Right cardiac atrium (tissue), 5 donors: ENCODE measurements at places on chromosomes 4 and X. TPM values are rescaled to one million over a fixed set of nuclear protein-coding genes. Genes with fewer than 3 reads are reported as not detected.

GRCh38 chr4:12122316-12122715, 693.6 kb upstream of the HS3ST1 start:
- no peak for DNase-seq

- no peak for DNase-seq
Observed at GRCh38 chr4:8735236-8736089, 136.2 kb downstream of the HMX1 start.

DNA sequence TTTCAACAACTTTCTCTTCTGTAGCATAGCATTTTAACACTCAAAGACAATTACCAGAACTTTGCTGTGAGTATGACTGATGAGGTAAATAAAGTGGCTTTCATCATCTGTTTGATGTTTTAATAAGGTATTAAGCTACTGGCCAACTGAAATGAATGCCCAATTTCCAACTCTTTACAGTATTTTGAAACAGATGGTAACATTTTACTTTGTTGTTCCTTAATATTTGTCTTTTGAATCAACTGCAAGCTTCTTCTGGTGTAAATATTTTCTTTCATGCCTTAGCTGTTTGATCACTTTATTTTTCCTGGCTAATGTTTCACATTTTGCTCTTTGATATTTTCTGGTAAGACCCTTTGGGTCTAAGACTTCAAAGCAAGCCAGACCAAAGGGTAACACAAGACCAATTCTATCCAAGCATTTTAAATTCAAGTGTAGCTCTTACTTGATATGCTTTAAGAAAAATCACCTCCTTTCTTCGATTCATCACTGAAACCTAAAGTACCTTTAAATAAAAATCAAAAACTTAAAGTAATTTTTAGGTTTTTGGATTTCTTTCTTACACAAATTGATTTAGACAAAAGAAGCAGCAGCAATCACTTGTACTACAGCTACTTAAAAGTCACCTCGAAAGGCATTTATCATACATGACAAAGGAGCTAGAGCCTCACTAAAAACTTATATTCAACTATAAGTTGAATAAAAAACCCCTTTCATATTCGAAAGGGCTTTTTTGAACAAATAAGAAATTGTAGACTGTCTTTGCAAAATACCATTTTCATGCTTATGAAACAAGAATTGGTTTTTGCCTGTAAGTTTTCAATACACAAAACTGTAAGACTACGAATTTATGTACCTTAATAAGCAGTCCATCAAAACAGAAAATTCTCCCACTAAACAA, 57.6 kb downstream of the TBCK start:
- no peak for DNase-seq

DNA sequence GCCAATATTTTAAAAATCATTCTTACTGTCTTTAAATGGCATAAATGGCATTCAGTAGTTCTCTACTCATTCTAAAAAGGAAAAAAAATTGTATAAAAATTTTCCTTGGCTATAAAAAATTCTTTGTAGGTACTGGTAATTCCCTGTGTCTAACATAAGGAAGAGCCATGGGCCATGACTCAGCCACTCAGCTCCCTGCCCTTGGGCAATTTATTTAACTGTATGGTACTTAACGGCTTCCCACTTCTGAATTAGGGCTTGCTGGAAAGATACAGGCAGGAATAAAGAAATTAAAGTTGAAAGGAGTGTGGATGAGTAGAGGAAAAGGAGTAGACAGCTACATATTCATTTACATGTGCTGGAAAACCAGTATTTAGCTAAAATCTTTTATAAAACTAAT, 30.6 kb downstream of the ABHD18 start:
- DNase-seq = no peak

GRCh38 chr4:61531188-61531587, 331.1 kb downstream of the ADGRL3 start:
- DNase-seq = no peak

GRCh38 chr4:100736641-100737451, 219.0 kb upstream of the EMCN start:
- DNase-seq = no peak

The TMPRSS11D gene
- not detected for total RNA-seq

The COL25A1 gene
- 0.31 TPM for total RNA-seq

GRCh38 chr4:173088144-173088543, 80.5 kb upstream of the GALNT7 start:
- no peak for DNase-seq

- DNase-seq = no peak
Observed at GRCh38 chr4:183255487-183255886, 64.6 kb downstream of the CLDN22 start.

DNA sequence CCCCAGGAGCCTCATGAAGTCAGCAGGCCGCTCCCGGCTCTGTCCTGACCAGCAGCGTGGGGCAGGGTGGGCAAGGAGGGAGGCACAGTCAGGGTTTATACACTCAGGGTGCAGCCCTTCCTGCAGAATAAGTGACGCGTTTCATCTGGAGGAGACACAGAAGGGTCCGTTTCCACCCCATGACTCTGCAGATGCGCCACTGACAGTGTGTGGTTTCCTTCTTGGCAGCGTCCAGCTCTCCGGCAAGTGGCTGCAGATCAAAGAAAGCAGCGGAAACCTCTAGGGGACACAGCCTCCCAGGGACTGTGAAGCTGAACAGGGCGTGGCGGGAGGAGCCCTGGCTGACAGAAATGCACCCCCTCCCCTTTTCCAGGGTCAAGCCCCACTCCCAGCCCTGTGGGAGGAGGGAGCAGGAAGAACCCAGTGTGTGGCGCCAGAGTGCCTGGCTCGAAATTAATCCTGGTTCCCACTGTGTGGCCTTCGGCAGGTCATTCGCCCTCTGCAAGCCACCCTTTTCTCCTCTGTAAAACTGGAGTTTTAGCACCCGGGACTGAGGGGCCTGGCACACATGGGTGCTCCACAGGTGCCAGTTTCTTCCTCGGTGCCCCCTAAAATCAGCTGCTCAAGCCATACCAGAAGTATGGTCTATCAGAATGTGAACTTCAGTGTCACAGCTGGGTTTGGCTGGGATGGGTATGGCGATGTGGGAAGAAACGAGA, 17.3 kb upstream of the TBC1D14 start:
- DNase-seq = peak; percentile 59

The KLHL4 gene
- 2.1 TPM for total RNA-seq

GRCh38 chr4:89365375-89365774, 57.8 kb upstream of the GPRIN3 start:
- no peak for DNase-seq

The SPOCK3 gene
- not detected for total RNA-seq

The GPAT3 gene
- 30.2 TPM for total RNA-seq

- DNase-seq = no peak
Observed at GRCh38 chr4:12411072-12411471, 982.4 kb upstream of the HS3ST1 start.

The CENPVL2 gene
- not detected for total RNA-seq

GRCh38 chr4:5212255-5213013, 161.2 kb downstream of the STK32B start:
- no peak for DNase-seq

The ENAM gene
- total RNA-seq = 3.1 TPM

The KLF8 gene
- 7.1 TPM for total RNA-seq

- DNase-seq = no peak
Observed at GRCh38 chrX:134659761-134660160, 1.5 kb upstream of the PLAC1 start.

The LDOC1 gene
- total RNA-seq = 6.8 TPM

GRCh38 chr4:111475666-111476065, 669.6 kb upstream of the FAM241A start:
- DNase-seq = no peak

DNA sequence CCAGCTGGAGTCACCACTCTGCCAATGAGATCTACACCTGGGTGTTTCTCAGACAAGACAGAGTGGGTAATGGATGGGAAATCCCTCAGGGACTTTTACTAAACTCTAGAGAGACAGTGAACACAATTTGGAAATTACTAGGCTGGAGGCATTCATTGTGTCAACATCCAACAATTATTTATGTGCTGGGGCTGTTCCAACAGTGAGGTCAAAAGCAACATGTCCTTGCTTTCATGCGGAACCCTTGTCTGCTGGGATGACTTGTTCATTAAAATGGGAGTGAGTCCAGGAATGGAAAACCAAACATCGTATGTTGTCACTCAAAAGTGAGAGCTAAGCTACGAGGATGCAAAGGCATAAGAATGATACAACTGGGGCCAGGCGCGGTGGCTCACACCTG, 54.0 kb downstream of the DRD5 start:
- DNase-seq = no peak

DNA sequence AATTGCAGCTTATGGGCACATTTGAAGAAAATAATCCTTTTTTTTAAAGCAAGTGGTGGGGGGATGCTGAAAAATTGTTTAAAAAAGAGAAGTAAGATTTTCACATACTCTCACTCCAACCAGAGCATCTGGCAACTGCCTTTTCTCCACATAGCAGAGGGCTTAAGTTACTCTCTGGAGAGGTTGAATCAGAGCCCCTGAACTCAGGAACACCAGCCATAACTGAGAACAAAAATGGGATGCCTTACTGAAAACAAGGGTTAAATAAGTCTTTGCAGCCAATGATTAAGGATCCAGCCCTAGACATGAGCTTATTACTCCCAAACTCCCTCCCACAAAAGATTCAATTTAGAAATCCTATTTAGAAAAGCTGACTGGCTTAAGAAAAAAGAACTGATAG, 27.5 kb downstream of the CASK start:
- DNase-seq = no peak

- DNase-seq = no peak
Observed at GRCh38 chr4:968221-968620, 5.1 kb downstream of the DGKQ start.

The YY2 gene
- total RNA-seq = 0.47 TPM

GRCh38 chr4:17030543-17030942, 132.1 kb upstream of the LDB2 start:
- no peak for DNase-seq

GRCh38 chr4:58749206-58749605, 1639.0 kb upstream of the IGFBP7 start:
- DNase-seq = no peak

- DNase-seq = no peak
Observed at GRCh38 chr4:181308476-181309312, 934.5 kb upstream of the TENM3 start.

GRCh38 chr4:110367156-110367555, 108.8 kb upstream of the ENPEP start:
- no peak for DNase-seq

- DNase-seq = no peak
Observed at GRCh38 chr4:52600275-52600674, 58.8 kb downstream of the USP46 start.

The APLN gene
- 4.0 TPM for total RNA-seq

The ADH7 gene
- not detected for total RNA-seq

DNA sequence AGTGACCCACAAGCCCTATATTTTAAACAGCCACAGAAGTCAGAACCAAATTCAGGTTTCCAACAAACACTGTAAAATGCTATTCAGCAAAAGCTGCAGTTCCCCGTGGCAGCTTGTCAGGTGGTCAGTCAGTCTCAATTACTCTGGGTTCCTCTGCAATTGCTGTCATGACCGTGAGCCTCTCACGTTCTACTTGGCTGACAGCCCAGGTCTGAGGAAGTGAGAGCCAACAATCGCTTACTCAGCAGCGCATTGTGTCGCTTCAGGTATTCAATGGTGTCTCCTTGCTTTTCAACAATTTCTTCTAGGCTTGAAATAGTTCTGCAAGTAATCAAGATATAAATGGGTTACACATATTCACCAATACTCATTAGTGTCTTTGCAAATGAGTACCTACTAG, 25.8 kb downstream of the TRIM75 start:
- no peak for DNase-seq

DNA sequence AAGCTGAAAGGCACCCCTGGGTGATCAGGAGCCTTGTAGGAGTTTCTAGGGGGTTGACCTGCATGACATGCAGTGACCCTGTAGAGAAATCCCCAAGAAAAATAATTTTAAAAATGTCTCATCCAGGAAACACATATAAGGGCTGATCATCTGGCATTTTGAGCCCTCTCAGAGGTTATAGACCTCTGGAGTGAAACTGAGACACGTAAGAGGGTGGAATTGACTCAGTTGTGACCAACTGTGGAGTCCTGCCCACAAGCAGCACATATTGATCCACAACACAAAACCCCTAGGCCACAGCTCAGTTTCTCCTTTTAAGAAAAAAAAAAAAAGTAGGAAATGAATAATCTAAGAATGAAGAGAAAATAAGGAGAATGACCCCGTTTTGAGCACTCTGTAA, 32.5 kb upstream of the MTMR8 start:
- no peak for DNase-seq
